ENCODE measurements at places on chromosomes 3 and 15.

- no peak for DNase-seq
Observed at GRCh38 chr3:41234823-41235721, 35.8 kb downstream of the CTNNB1 start.

DNA sequence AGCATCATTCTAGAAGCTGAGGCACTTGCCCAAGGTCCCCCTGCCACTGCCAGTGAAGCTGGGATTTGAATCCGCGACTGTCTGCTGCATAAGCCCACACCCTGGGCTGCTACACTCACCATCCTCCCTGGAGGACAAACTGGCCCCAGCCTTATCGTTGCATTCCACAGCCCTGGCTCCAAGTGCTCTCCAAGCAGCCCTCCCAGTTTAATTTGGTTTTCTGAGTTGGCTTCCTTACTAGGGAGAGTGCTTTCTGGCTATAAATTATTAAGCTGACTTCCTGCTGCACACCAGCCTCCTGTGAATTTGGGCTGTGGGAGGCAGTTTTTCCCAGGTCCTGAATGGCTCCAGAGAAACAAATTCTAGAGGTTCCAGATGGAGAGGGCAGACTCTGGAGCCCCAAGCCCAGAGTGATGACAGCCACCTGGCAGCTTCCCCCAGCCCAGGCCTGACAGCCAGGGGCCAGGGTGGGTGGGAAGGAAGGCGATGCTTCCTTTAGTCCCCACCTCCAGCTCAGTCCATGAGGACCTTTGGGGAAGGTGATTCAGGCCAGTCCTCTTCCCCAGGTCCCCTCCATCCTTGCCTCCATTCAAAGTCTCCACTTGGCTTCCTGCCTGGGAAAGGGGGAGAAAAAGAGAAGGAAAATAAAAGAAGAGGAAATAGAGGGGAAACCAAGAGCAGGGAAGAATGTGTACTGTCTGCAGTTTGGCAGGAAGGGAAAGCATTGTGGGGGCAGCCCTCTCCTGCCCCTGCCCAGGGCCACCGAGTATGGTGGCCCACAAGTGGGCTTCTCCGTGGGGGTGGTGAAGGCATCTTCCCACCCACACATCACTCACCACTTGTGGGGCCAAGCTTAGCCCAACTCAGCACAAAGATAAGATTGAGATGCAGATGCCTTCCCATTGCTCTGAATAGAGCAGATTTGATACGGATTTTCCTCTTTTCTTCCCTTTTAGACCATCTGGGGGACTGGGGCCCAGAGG lies 69.6 kb downstream of the SEMA5B start:
- DNase-seq: no peak

DNA sequence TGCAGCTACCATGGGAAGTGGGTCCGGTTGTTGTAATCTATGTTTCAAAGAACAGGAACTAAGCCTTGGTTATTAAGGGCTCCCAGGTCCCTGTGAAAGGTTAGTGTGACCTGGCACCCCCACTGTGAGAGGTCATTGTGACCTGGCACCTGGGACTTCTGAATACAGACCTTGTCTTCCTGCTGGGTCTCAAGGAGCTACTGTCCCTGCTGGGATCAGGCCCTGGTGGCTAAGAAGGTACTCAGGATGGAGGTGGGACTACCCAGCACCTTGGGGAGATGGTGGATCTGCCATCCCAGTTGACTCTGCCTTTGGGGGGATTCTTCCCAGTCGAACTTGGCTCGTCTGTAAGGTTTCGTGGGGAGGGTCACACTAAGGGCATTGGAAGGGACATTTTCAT lies 10.3 kb upstream of the SLCO2A1 start:
- DNase-seq: no peak

DNA sequence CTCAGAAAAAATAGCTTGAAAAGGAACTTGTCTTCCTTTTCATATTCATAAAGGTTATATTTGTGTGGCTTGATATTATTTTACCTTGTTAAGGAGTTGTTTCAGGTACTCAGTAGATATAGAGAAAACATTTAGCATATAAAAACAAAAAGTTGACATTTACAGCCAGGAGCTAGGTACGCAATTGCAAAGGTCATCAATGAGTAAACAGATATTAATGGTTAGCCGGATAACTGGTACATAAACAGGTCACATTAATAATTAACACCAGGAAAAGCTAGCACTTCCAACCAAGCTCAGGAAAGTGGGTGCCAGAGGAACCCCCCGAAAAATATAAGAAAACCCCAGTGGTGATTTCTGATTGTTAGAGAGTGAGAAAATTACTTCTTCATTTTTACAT lies 146.6 kb upstream of the NR2F2 start:
- no peak for DNase-seq

- DNase-seq: no peak
Observed at GRCh38 chr3:146881966-146882760, 277.0 kb upstream of the PLSCR5 start.

DNA sequence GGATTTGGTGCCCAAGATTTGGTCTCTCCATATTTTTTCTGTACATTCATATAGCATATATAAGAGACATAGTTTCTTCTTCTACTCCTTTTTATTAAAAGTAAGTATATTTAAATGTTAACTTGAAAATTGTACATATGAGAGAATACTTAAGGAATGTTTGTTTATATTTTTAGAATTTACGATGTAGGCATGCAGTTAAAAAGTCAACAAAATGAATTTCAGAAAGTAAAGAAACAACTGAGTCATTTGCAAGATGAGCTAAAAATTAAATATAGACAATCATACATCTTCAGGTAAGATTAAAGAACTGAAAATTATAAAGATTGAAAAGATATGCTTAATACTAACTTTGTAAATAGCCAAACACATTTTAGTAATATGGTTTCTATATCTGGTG lies 94.2 kb downstream of the LEKR1 start:
- no peak for DNase-seq

DNA sequence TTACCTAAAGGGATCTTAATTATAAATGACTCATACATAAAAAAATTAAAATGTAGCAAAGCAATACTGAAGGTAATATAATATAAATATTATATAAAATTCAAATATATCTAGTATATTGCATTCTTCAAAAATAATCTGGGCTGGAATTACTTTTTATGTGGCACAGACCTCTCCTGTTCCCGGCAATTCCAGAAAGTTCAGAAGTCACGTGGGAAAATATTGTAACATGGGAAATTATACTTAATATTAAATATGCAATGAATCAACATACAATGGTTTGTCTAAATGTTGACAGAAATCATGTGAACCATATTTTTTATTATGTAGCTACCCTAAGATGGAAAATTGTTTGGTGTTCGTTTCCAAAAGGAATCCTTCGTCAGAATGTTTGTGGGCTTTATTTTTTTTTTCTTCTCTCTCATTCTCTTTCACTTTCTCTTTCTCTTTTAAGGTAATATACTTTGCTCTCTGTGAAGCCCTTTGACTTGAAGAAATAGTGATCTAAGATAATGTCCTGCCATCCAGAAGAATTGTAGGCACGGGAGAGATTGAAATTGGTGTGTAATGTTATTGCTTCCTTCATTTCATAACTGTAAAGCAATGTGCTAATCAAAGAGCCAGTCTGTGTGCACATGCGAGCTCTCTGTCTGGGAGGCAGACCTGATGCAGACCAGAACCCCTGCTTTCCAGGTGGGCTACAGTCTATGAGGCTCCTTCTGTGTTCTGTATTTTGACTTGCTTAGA lies 559.4 kb downstream of the NR2F2 start:
- no peak for DNase-seq

GRCh38 chr15:100373942-100374341 lies 32.2 kb upstream of the ADAMTS17 start:
- no peak for DNase-seq

GRCh38 chr3:46859001-46859710 lies 4.1 kb downstream of the MYL3 start:
- no peak for DNase-seq

DNA sequence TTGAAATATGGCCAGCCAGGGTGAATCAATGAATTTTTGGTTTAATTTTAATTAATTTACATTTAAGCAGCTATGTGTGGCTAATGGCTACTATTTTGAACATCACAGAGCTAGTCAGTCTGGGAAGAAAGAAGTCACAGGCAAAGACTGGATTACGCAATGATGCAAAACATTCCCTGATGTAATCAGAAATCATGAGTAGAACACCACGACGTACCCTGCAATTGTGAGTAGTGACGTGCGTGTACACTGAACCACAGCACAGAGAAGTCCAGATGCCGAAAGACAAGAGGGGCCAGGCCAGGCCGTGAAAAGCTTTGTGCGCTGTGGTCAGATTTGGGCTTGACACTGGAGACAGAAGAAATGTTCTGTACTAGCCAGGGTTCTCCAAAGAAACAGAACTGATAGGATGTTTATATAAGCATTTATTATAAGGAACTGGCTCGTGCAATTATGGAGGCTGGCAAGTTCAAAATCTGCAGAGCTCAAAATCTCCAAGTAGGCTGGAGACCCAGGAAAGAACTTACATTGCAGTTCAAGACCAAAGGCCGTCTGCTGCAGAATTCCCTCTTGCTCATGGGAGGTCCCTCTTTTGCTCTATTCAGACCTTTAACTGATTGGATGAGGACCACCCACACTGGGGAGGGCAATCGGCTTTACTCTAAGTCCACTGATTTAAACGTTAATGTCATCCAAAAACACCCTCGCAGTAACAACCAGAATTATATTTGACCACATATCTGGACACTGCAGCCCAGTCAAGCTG lies 44.6 kb downstream of the SH3BP5 start:
- no peak for DNase-seq

- no peak for DNase-seq
Observed at GRCh38 chr15:66046751-66047150, 177.5 kb downstream of the RAB11A start.

- DNase-seq: no peak
Observed at GRCh38 chr3:47985381-47985780, 30.8 kb downstream of the MAP4 start.

DNA sequence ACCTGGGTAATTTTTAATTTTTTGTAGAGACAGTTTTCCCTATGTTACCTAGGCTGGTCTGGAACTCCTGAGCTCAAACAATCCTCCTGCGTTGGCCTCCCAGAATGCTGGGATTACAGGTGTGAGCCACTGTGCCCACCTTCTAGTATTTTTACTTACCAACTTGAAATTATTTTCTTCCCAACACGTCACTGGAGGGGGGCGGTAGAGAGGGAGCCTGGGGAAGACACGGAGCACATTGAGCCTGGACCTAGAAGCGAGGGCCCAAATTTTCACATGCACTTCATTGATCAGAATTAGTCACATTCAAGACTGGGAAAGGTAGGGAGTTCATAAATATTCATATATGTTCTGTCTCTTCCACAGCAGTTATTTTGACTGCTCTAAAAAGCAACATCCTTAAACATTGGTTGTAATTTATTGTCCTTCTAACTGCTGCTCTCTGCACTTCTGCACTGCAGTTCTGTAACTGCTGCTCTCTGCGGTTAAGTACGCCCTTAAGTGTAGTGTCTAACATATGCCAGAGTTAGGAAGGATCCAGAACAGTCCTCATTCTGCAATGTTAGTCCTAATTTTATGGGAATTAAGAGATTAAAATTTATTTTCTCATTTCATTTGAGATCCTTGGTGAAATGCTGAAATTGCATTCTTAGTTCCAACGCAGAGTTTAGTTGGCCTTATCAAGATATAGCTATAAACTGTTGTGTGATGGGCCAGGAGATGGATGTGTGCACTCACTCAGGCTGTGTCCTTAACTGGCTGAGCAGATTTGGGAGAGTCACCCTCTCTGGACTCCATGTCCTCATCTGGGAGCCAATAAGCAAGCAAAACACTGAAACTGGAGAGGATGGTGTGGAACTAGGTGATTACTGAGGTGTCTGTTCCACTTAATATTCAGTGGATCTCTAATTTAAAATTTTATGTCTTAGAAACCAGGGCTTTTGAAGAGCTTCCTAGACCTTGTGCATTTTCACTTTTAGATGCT lies 98.2 kb downstream of the STRIT1 start:
- no peak for DNase-seq

DNA sequence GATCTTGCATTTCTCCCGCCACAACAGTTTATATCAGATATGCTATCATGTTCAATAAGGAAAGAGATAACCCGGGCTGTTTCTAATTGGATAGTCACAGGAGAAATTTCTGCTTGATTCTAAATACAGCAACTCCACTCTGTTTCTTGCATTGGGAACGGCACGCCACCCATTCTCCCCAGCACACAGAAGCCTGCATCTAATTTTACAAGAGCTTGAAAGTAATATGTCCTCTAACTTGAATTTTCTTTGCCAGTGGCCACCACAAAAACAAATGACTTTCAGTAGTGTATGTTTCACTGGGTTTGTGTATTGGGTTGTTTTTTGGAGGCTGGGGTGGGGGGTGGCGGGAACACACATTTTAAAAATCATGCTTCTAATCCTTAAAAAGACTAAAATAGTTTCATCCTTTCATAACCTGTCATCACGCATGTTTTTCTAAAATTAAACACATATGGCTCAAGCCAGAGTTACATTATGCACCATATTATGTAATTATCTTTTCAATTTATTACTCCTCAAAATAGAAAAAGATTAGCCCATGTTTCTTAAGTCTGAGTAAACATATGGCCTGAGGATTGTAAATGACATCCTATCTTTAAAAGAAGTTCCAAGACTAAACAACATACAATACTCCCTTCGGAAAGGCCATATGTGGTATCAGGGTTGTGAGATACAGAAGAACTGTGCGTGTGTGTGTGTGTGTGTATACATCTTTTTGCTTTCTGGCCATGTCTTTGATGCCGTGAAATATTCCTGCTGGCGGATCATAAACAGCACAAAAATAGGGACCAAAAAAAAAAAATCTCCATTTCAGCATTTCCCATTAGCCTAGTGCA lies 176.3 kb downstream of the FOXP1 start:
- no peak for DNase-seq

DNA sequence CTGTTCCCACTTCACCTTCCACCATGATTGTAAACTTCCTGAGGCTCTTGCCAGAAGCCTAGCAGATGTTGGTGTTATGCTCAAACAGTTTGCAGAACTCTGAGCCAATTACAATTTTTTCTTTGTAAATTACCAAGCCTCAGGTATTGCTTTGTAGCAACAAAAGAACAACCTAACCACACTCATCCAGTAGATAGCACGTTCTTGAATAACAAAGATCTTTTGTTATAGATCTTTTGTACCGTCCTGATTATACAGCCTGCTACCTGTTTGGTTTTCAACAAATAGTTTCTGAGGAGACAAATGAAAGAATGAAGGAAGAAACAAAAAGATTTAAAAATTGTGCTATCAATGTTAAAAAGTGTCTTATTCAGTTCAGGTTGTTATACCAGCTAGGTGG lies 474.7 kb upstream of the ALCAM start:
- no peak for DNase-seq

- no peak for DNase-seq
Observed at GRCh38 chr3:51400166-51400565, 9.1 kb downstream of the RBM15B start.

GRCh38 chr3:108159865-108160264 lies 62.4 kb downstream of the IFT57 start:
- DNase-seq: no peak

- no peak for DNase-seq
Observed at GRCh38 chr15:89469426-89470096, 26.8 kb downstream of the RHCG start.

- no peak for DNase-seq
Observed at GRCh38 chr3:129087138-129087702, 26.6 kb downstream of the GP9 start.

- no peak for DNase-seq
Observed at GRCh38 chr3:62975566-62975965, 100.3 kb upstream of the CADPS start.
